ENCODE measurements at places on chromosomes 5 and 9.
A peak's percentile ranks its signal among the peaks of the same experiment; 100 is the strongest.

DNA sequence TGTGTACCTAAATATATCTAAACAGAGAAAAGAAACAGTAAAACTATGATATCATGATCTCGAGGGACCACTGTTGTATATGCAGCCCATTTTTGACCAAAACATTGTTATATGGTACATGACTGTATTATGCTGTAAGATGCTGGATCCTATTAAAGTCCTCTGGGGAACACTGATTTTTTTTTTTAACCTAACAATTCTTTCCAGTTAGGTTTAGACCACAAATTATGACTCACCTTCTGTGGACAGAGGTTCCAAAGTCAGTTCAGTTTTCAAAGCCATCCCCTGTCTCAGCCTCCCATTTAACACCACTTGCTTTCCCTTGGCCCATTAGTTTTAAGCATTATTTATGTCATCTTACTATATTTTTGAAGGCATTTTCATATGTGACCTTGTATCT is 27.1 kb downstream of the TRMO start:
- DNase-seq = no peak

DNA sequence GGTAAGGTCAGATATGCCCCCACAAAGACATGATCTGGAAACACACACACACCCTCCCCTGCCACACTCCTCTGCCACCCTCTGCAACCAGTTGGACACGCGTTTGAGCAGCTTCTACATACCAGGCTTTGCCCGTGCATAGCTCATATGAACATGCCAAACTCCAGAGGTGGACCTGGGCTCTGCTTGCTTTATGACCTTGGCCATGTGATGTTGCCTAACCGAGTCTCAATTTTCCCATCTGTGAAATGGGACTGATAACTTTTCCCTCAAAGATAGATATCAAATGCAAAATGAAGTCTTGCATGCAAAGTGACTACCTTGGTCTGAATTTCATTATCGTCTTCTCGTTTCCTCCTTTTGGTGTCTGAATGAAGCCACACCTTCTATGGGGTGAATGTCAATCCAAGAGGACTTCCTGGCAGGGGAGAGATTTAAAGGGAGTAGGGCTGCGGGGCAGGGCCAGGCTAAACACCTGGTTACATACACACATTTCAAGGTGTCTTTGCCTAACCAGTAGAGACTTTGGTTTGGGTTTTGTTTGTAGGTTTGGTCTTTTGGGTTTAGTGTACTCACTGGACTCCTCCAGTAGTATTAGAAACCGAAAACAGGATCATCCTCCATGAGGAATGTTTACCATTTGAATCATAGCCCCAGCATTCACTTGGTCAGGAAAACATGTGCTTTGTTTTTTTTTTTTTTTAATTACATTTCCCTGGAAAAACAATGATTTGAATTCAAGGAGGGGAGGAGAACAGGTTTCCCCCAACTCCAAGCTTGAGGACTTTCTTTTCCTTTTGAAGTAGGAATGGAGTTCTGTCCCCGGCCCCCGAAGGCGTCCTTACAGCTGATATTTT is 63.2 kb downstream of the COL27A1 start:
- DNase-seq = no peak

GRCh38 chr5:163565931-163566608 is 60.7 kb downstream of the MAT2B start:
- DNase-seq = peak; percentile 2

DNA sequence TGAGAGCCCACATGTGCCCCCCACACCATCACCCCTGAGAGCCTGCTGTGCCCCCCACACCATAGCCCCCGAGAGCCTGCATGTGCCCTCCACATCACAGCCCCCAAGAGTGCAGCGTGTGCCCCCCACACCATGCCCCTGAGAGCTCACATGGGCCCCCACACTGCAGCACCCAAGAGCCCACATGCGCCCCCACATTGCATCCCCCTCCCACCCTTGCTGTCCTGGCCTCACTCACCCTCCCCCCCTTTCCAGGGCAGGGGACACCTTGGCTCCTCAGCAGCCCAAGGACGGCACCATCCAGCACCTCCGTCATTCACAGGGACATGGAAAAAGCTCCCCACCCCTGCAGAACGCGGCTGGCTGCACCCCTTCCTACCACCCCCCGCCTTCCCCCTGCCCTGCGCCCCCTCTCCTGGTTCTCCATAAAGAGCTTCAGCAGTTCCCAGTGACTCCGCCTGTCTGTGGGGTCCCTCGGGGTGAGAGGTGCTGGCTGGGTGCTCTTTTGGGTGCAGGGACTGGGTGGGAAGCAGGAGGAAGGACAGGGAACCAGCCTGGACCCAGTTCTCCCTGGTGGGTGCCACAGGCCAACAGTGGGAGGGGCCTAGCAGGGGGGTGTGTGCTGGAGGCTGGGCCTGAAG is 5.0 kb downstream of the LCN1 start:
- DNase-seq = no peak

GRCh38 chr5:98330871-98331270 is 442.6 kb upstream of the RGMB start:
- DNase-seq = no peak

- DNase-seq = no peak
These were observed 53.3 kb downstream of the SEMA6A start for GRCh38 chr5:116521173-116521872.

GRCh38 chr5:51382521-51383130 is 622 bp upstream of the ISL1 start:
- no peak for DNase-seq

DNA sequence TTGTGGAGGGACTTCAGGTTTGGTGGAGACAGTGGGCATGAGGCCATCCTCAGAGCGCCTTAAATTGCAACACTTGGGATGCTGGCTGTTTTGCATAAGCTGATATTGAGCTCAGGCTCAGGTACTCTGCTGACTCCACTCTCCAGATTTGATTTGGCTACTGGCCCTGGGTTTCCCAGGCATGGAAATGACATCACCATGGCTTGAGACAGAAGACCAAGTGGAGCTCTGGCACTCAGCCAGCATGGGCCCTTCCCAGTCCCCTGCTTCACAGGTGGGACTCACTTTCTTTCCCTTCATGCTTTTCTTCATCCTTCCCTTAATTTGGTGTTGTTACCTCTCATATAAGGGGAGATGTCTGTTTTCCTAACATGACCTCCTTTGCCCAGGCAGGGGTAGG is 72.0 kb upstream of the IL12B start:
- no peak for DNase-seq

- DNase-seq = no peak
These were observed 69.7 kb downstream of the GPBP1 start for GRCh38 chr5:57243286-57244137.

DNA sequence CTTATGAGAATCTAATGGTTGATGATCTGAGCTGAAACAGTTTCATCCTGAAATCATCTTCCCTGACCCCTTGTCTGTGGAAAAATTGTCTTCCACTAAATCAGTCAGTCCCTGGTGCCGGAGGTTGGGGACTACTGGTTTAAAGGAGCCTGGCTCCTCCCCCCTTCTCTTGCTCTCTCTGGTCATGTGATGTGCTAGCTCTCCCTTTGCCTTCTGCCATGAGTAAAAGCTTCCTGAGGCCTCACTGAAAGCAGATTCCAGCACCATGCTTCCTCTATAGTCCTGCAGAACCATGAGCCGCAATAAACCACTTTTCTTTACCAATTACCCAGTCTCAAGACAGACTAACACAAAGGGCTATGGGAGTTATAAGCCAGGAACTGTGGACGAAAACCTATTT is 54.7 kb downstream of the RASA1 start:
- DNase-seq = no peak

DNA sequence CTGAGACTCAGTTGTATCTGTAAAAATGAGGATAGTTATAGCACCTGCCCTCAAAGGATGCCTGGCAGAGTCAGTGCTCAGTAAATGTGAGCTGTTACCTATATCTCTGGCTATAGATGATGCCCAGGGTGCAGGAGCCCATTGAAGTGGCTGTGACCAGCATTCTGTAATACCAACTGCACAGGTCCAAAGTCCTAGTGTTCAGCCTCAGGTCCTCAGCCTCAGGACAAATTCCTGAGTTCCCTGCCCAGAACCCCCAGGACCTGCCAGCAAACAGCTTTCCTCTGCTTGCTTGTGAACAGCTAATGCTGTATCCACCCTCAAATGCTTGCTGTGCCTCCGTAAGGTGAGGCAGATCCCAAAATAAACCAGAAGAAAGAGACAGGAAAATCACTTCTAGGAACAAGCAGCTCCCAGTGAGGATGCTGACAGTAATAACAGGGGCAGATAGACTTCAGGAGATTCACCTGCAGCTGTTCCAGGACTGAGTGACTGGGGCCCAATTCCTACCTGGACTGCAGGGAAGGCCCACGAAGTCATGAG is 80.8 kb downstream of the SIL1 start:
- DNase-seq = no peak

DNA sequence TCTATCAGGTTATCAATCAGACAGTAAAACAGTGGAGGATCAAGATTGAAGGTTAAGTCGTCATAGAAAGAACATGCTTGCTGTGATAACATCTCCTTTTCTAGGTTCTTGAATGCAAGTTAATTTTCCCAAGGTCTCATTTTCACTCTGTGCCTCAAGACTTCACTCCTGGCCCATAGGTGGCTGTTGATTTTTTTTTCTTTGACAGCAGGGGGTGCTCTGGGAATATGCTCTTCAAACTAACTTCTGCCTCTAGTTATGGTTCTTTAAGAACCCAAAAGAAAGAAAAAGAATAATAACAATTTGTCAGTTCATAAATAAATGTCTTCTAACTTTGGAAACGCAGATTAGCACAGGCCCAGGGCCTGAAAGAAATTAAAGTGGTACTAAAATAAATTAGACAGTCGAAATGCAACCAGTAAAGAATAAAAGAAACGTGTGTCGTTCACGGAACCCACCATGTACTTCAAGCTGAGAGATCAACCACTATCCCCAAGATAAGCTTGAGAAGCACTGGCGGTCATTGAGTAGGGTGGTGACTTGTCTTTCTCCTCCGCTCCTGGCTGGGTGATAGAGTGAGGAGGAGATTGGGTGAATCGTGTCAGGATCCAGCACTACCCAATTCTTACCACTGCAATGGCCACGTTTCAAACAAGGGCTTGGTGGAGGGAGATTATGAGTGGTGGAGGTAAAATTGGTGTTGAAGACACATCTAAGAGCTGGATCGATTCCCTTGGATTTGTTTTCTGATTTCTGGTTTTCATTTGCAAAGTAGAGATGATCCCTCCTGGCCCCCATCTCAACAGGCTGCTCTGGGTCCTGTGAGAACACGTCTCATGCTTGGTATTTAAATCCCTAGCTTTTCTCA is 93.4 kb upstream of the IRX4 start:
- no peak for DNase-seq

- DNase-seq = no peak
These were observed 3.4 kb upstream of the PAXX start for GRCh38 chr9:136988872-136989271.

DNA sequence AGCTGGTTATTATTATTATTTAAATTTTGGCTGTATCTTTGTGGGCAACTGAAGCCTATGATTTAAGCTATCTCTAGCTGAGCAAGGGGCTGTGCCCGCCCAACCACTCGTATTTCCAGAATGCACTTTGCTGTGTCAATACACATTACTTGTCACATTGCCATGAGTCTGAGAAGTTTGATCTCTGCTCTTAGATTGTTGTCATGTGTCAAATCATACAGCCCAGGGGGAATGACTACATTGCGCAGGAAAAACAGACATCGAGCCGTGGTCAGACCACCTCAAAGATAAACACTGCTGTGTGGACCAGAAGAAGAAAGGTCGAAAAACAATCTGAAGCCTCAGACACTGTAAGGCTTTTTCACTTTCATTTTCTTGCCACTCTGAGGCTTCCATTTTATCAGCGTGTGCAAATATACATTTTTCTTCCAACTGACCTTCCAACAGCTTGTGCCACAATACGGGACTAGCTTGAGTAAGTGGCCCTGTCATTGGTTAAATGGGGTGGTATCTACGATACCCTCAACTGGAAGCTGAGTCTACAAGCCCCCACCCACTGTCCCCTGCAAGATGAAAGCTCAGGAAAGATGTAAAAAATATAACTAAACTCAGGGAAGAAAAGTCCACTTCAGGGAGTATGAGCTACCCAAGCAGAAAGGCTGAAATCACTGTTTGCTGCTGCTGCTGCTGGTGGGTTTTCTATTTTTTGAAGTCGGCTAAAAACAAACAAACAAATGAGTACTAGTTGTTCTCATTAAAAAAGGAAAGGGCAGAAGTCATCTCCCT is 603.0 kb downstream of the BNC2 start:
- no peak for DNase-seq

DNA sequence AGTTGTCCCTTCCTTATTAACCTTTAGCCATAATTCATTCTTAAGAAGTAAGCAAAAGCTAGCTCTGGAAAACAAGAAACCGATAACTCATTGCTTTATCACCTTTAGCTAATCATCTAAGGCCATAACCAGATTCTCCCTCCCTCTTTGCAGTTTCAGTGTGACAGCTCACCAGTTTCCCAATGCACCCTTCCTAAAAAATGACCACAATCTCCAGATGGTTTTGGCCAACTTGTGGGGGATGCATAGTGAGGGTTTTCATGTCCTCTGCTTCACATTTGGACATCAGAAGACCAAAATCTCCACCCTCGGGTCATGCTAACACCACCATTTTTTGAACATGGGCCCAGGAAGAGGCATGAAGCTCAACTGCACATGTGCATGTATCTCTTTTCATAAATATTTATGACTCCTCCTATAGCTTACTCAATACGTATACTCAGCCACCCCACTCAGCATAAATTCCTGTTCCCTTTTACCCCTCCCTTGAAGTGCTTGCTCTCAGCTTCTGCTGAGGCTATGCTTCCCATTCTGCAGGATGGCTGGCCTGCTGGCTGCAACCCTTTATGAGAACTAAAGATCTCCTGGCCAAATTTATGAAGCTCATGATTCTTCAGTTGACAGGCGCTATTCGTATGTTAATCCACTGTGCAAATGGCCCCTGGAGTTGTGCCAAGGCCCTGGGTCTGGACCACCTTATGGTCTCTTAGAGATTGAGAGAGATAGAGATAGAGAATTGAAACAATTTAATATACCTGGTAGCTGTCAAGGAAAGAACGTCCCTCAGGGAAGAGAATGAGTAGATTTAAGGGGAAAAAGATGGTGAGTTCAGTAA is 14.8 kb downstream of the PPP3R2 start:
- DNase-seq = no peak

DNA sequence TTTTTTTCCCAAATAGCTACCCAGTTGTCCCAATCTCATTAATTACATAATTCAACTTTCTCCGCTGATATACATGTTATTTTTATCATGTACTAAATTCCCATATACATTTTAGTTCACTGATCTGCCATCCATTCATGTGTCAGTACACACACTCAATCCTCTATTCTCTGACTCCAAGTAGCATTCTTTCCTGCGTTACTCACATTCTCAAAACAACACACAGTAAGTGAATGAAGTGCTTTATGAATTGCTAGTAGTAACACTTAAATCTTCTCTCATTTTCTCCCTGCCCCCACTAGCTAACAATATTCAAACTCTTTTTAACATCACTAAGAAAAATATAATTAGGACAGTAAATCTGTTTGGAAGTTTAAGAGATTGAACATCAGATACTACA is 8.9 kb downstream of the ZNF366 start:
- DNase-seq = no peak

DNA sequence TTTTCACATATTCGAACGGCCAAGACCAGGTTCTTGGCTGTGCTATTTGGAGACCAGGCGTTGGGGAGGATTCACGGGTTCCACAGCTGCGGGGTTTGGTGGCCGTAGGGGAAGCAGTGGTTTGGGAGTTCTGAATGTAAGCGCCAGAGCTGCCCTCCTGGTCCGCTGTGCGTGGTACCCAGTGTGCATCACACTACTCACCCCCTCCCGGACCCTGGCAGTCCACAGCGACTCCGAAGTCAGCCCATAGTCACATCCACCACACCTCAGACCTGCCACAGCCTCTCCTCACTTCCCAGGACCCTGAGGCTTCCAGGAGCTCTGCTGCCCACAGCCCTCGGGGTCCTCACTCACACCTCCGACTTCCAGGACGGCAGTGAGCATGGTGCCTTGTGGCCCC is 26.8 kb downstream of the AMBP start:
- DNase-seq = no peak

- no peak for DNase-seq
These were observed 25.9 kb upstream of the ALDH1A1 start for GRCh38 chr9:72978744-72979143.
